Astrocyte of the cerebellum (primary cell): ENCODE measurements at places on chromosomes 7 and 10.

GRCh38 chr10:29646960-29647461 is 12.2 kb upstream of the SVIL start:
- DNase-seq, result no peak

DNA sequence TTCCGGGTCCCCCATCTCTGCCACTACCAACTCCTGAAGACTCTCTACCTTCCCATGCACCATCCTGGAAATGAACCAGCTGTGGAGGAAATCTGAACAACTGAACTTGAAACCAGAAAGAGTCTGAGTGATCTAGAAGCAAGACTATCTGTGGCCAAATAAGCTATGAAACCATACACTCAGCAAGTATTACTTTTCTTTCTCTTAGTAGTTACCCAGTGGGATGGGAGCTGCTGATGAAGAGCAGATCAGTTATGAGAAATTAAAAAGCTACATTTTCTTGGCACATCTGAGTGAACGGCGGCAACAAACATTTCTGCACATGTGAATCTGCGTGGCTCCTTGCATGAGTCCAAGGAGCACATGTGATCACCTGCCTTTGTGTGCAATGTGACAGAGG is 31.6 kb upstream of the AGK start:
- no peak for DNase-seq

DNA sequence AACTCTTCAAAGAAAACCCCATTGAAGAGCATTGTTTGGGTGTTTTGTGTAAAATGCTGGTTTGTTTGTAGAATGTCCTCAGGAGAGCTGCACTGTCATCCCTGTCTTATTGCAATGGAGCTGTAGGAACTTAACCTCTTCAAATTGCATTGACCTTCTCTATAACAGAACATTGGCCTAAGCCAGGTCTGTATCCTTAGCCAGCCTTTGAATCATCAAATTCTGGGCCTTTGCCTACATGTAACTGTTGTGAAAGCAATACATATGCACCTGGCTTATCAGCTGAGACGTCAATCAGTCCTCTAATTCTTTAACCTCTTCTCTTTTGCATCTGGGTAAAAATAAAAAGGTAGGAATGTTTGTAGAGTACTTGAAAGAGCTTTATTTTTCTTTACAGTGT is 196.0 kb downstream of the CSTF2T start:
- DNase-seq, result no peak

DNA sequence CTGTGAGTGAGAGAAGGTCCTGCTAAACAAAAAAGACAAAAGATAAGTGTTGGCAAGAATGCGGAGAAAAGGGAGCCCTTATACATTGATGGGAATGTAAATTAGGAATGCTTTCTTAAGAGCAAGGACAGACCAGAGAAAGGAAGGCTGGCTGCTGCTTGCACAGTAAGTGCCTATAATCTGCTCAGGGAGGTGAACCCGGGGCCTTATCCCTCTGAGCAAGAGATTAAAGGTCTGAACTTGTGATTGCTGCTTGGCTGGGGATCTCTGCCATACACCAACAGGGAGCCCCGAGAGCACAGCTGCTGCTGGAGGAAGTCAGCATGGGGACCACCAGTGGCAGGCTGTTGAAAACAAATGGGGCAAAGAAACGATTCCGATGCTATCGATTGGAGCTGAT is 32.0 kb upstream of the CRTAC1 start:
- DNase-seq, result no peak

DNA sequence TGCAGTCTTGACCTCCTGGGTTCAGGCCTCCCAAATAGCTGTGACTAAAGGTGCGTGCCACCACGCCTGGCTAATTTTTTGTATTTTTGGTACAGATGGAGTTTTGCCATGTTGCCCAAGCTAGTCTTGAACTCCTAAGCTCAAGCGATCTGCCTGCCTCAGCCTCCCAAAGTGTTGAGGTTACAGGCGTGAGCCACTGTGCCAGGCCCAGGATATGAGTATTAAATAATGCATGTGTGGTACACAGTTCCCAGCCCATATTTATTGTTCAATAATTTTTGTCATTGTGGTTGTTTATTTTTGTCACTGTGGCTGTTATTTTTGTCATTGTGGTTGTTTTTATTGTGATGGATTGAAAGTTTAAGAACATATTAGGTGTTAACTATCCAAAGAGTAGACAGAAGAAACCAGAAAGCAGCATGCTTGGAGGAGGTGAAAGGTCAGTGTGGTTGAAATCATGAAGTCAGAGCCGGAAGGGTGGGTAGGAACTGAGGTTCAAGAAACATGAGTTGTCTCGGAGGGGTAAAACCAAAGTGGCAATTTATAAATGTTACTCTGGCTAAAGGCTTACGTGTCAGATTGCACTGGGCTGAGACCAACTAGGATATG is 45.0 kb downstream of the MRC1 start:
- DNase-seq, result no peak

- no peak for DNase-seq
Observed at GRCh38 chr10:54985732-54986131, 184.7 kb upstream of the PCDH15 start.

DNA sequence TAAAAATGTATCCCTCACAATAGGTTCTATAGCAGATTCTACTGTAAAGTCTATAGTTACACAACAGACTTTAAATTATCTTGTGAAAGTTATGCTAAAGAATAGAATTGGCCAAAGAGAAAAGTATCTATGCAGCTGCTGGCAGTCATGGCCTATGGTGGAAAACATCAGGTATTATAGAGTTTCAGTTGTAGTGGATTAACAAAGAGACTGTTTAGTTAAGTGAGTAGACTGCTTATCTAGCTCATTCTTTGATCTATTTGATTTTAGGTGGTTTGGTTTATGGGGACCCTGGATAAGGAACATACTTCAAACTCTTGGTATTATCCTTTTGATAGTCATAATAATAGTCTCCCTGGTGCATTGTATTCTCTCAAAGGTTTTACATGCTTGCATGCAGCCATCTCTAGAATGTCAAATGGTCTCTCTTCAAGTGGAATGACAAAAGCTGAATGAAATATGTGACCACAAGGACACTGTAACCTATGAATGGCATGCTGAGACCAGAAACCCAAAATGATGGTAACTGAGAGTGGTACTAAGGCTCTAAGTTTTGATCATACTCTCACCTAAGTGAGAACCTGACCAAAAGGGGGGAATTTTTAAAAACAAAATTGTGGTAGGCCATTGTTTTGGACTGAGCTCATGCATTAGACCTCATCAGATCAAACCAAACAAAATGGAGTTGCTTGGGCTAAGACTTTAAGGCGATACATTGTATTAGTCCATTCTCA is 54.9 kb upstream of the NAMPT start:
- no peak for DNase-seq

DNA sequence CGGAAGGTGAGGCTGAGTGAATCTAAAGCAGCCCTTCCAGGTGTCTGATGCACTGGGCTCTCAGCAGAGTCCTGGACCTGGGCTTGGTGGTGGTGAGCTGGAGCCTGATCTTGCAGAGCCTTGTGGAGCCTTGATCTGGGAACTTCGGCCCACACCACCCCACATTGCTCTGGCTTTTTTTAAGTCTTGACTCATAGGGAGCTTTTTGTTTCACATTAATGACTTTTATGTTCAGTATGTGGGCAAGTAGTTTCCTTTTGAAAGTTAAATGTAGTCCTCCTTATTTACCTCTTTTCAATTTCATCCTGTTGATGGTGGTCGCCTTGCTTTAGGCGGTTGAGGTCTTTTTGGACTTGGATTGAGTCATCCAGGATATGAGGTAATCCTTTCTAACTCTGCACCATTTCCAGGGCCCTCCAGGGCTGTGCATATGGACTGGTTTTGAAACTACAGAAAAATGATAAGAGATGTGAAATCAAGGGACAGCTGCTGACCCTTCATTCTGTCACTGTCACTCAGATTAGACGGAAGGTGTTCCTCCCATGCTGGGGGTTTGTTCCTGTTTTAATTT is 2.9 kb upstream of the NRAP start:
- no peak for DNase-seq

GRCh38 chr10:29517352-29517923 is 117.3 kb downstream of the SVIL start:
- peak; percentile 28 for DNase-seq

GRCh38 chr10:64846700-64847099 is 1325.5 kb downstream of the REEP3 start:
- DNase-seq, result no peak
